ENCODE measurements at places on chromosomes 1 and 21.

GRCh38 chr21:31546443-31547170 lies 112.9 kb upstream of the SOD1 start:
- no peak for DNase-seq

- no peak for DNase-seq
Measured at GRCh38 chr1:53934170-53934765, 11.2 kb downstream of the IFT25 start.

GRCh38 chr1:52337439-52337838 lies 28.6 kb downstream of the CC2D1B start:
- DNase-seq = no peak

GRCh38 chr1:206524739-206525364 lies 17.5 kb downstream of the RASSF5 start:
- no peak for DNase-seq

DNA sequence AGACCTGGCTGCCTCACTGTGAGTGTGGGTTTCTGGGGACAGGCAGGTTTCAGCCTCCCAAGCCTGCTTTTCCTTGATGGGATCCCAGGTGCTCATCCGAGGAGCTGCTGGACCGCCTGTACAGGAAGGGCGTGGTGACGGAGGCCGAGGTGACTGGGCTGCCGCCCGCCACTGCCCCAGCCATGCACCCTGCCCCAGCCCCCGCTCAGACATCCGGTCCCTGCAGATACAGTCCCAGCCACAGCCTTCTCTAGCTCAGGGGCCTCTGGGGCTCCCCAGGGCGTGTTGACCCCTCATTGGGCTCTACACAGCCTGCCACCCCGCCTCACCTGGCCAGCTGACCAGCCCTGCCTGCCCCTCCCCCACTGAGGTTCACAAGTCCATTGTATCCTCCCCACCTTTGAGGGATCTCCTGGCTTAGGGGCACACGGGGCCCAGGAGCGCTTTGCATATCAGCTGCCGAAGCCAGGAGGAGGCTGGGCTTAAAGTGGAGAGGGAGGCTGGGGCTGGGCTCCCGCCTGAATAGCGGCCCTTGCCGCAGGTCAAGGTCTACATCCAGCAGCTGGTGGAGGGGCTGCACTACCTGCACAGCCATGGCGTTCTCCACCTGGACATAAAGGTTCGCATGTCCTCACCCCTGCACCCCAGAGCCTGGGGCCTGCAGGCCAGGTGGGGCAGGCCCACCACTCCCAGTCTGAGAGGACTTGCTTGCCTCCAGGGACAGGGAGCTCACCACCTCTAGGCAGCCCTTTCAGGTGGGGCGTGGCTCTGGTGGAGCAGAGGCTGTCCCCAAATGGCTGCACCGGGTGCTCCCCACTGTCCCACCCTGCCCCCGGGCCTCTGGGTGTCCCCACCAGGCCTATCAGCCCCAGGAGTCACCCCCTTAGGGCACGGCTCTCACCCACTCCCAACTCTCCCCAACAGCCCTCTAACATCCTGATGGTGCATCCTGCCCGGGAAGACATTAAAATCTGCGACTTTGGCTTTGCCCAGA lies 38.5 kb downstream of the TRIM11 start:
- no peak for DNase-seq

GRCh38 chr1:30313176-30313575 lies 410.2 kb downstream of the MATN1 start:
- DNase-seq = no peak

GRCh38 chr1:151213560-151213959 lies 15.2 kb downstream of the PIP5K1A start:
- no peak for DNase-seq

GRCh38 chr1:241376701-241377100 lies 19.7 kb upstream of the RGS7 start:
- DNase-seq = no peak

GRCh38 chr1:45458894-45459293 lies 32.1 kb downstream of the TESK2 start:
- no peak for DNase-seq

DNA sequence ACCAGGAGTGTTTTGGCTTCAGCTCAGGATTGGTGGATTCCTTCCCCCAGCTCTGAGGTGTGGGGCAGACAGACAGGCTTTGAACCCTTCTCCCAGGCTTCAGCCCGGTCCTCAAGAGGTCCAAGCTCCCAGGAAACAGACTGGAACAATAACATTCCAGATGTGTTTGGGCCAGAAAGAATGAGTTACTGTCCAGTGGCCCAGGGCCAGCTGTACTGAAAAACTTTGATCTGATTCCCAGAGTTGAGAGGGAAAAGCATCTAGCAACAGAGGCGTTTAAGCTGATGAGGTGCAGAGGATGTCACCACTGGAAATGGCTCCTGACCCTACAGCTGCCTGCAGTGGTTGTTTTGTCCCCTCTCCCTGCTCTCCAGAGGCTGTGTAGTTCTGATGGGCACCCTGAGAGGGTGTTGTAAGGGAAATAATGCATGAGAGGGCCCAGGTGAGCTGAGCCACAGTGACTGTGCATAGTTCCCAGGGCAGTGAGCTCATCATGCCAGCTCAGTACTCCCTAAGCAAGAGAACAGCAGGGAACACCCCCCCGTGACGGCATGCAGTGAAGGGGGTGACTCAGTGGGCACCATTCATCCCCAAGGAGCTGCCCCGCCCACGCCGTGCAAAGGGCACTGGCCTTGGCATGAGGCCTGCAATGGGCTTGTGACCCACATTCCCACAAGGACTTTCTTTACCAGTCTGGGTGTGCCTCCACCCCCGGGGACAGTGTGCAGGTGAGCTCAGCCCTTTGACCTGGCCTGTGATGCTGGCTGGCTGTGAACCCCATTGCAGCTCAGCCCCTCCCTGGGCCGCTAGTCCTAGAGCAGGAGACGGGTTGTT lies 13.8 kb upstream of the SFN start:
- DNase-seq = no peak

DNA sequence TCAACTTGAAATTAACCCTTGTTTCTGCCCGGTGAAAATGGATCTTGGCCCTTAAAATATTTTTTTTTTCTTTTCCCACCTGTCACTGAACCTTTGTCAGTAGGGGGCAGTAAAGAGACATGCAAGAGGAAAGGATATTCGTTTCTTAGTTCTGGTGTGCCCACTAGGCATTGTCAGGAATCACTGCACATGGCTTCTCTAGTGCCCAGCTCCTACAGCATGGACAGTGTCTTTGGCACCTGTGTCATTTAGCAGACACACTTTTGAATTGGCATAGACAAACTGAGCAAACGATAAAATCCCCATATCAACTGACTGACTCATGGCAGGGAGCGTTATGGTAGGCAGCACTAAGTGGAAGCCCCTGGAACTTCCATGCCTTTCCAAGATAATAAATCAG lies 1048.1 kb downstream of the BRINP3 start:
- DNase-seq = no peak

GRCh38 chr1:165342168-165342567 lies 14.3 kb downstream of the LMX1A start:
- DNase-seq = no peak

GRCh38 chr1:175078629-175079028 lies 11.0 kb downstream of the TNN start:
- DNase-seq = no peak

GRCh38 chr1:209791920-209792319 lies 7.6 kb upstream of the C1orf74 start:
- no peak for DNase-seq

GRCh38 chr1:234852659-234853058 lies 242.7 kb upstream of the IRF2BP2 start:
- no peak for DNase-seq

DNA sequence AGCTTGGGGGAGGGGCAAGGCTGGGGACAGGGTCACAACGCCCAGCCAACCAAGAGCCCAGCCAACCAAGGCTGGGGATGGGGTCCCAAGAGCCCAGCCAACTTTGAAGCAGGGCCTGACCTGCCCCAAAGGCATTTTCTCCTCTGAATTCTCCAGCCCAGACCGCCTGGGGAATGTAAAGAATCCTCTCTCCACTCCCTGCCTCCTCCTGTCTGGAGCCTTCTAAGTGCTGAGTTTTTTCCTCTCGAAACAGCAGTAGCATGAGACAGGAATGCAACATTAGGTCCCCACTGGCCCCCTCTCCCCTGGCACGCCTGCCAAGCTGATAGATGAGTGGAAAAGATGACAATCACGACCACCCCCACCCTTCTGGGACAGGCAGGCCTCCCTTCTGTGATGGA lies 17.0 kb downstream of the C1orf198 start:
- no peak for DNase-seq

- DNase-seq = no peak
Measured at GRCh38 chr1:38139738-38140487, 93.3 kb upstream of the POU3F1 start.

- DNase-seq = no peak
Measured at GRCh38 chr1:215971793-215972441, 404.8 kb downstream of the KCTD3 start.

DNA sequence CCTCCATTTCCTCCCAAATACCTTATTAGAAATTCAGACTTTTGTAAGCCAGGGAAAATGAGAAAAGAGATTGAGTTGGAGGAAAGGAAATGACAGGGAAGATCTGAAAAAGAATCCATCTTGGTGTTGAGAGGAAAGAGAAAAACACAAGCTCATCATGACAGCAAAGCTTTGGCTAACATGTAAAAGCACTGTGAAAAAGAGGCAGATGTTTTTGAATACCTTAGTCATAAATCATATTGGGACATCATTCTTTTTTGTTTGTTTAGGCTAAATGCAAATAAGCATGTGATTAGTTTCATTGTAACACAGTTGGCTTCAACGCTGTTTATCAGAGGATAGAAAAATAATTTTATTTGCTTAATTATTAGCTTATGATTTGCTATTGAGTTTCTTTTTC lies 64.6 kb downstream of the LHX8 start:
- DNase-seq = no peak

- no peak for DNase-seq
Measured at GRCh38 chr1:55478742-55479141, 263.6 kb upstream of the USP24 start.

DNA sequence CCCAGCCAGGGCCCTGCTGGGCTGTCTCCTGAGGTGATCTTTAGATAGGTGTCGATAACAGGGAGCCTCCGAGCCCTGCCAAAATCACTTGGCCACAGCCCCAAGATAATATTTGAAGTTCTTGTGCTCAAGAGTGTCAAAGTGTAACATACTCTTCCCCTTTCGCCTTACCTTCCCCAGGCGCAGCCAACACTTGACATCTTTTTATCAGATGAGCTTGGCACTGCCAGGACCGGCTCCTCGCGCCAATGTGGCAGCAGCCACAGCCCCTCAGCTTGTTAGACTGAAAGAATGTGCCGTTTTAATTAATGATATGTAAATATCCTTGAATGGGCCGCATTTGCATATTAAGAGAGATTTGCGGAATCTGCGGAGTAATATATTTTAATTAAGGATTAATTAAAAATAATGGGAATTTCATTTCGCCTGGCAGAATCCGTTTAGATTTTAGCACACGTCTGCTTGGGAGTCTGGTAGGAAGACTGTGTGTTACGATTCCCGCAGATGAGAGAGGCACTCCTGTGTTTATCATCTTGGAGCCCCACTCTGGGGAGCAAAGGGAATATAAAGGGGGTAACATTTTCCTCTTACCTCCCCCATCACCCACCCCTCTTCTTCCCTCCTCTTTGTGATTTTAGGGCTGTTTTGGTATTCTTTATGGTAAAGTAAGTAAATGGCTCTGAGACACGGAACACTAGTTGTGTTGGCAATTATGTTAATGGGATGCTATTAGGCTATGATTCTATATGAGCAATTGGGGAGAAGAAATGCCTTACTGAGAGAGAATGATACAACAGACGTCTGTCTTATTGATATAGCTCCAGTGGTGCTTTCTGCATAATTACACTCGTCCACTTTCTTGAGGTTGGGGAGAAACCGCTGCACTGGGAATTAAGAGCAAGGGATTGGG lies 109.8 kb downstream of the PBX1 start:
- DNase-seq = no peak

- peak; percentile 71 for DNase-seq
Measured at GRCh38 chr1:7940745-7941436, at the start of gene TNFRSF9. Gene TNFRSF9, minus strand, starts transcription at chr1:7940839. Its CDS starts 845 bp downstream, at chr1:7939994.

DNA sequence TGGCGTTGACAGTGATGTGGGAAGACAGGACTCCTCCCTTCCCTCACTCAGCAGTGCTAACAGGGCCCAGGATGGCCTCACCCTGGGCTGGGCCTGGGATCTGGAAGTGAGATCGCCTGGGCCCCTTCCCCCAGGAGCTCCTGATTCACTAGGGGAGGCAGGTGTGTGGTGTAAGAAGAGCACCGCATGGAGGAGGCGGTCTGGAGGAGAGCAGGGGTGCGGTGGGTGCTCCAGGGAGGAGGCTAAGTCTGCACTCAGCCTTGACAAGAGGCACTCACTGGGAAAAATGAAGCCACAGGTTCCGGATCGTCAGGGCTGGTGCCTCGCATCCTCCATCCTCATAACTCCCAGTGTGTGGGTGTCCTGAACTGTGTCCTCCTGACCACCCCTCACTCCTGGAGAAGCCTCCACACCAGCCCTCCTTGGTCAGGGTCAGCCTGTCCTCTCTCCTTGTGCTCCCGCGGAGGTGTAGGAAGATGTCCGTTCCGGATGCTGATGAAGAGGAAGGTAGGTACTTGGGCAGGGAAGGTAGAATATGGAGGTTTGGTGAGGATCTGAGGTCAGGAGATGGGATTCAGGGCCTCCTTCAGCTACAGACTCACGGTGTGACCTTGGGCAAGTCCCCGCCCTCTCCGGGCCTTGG lies 142.1 kb upstream of the WNT4 start:
- no peak for DNase-seq

DNA sequence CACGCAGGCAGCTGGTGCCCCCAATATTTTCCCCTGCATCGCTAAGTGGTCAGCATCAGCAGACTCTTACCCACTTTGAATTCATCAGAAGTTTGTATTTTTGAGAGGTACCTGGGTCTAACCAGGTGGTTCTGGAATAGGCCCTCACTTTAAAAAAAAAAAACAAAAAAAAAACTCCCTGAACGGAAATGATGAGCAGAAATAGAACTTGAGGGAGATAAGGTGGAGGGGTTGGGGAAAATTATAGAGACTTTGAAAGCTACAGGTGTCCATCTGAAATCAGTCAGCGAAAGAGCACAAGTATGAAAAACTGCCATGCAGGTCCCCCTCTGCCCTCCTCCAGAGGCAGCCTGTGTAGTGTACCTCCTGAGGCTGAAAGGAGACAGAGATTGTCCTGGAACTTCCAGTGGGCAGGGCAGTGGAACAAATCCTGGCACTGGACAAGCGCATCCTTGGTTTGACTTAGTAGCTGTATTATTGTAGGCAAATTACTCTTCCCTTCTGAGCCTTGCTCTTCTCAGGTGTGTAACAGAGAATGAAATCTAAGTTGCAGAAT lies 1.2 kb downstream of the SLAMF7 start:
- no peak for DNase-seq

DNA sequence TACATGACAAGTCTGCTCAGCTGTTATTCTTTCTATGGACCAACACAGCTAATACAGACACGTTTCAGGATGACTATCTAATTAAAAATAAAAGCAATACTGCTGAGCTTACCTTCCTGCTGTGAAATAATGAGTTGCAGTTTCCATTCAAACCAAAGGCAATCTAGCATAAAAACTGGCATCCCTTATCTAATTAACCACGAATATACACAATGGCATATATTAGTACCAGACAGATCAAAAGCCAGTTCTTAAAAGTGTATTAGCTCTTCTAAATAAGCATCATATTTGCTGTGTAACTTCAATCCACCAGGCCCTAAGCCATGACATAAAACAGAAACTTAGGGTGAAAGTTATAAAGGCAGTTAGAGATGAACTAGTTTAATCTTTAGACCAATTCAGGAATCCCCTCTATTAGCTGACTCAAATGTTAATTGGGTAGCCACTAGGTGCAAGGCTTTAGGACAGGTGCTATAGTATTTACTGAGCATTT lies 20.6 kb downstream of the TESK2 start:
- DNase-seq = no peak

All from stimulated activated CD4-positive, alpha-beta T cell treated with anti-CD3 and anti-CD28 coated beads, Interleukin-15, amount 100 ng/mL, for 1 hour (primary cell).